ENCODE measurements at places on chromosomes 11 and 22.
A peak's percentile ranks its signal among the peaks of the same experiment; 100 is the strongest.

GRCh38 chr22:35477911-35478582 lies 62.6 kb upstream of the RASD2 start:
- no peak for DNase-seq

GRCh38 chr11:122220321-122220720 lies 104.3 kb upstream of the BLID start:
- no peak for DNase-seq

- DNase-seq: no peak
These were observed 13.0 kb downstream of the JHY start for GRCh38 chr11:122895563-122895962.

DNA sequence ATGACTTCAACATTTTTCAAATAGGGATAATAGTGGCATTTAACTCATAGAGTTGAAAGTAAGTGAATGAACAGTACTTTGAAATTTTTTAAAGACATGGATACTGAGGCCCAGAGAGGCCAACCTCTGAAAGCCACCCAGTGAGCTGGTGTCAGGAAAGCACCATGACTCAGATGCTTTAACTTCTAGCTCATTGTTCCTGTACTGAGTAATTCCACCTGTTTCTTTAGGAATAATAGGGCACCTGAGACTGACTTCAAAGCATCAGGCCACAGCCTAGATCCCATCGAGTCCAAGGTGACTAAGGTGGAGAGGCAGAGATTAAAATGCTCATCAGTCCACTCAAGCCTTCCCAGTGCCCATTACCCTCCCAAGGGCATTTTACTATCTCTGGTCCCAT lies 491.8 kb upstream of the TENM4 start:
- DNase-seq: no peak

DNA sequence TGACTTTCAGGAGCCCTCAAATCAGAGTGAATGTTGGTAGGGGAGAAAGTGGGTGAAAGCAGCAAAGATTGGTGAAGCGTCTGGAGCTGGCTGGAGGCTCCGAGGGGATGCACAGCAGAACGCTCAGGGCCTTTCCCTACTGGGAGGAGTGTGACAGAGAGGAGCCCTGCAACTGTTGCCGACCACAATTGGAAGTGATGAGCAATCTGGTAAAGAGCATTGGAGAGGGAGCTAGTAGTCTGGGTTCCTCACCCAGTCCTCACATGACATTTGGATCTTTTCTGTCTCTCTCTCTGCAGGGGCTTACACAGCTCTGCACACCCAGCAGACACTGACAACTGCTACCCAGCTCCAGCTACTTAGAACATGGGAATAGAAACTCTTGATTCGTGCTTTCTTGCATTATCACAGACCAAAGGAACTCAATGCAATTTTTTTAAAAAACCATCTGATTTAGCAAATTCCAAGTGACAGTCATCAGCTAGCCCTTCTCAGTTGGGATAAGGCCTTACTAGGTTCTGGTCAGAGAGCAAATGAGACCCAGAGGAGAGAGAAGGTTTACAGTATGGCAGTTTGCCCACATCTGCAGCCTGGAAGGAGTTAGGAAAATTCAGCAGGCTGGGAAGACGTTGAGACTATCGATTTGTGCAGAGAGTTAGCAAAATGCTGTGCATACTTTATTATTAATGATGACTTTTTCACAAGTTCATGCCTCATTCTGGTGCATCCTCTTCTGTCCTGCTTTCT lies 278.0 kb upstream of the PLET1 start:
- no peak for DNase-seq

DNA sequence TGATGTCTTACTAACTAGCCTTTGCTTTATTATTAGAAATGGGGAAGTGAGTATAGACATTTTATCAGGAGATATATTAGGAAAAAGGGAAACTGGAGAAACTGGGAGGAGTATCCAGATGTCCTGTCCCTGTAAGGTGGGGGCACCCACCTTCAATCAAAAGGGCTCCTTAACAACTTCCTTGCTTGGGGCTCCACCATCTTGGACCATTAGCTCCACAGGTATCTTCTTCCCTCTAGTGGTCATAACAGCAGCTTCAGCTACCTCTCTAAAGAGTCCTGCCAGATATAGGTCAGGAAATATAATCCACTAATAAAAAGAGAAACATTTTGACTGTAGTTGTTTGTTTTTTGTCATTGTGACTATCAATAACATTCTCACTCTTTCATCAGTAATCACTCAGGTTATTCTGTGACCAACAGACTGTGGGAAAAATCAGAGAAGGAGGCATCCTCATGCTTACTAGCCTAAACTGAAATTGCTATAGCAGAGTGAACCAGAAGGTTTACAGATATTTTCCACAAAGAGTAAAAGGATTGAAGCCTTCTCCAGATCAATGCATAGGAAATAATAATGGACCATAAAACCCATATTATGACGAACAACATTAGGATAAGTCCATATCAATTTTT lies 10.4 kb downstream of the OR51B4 start:
- DNase-seq: no peak

DNA sequence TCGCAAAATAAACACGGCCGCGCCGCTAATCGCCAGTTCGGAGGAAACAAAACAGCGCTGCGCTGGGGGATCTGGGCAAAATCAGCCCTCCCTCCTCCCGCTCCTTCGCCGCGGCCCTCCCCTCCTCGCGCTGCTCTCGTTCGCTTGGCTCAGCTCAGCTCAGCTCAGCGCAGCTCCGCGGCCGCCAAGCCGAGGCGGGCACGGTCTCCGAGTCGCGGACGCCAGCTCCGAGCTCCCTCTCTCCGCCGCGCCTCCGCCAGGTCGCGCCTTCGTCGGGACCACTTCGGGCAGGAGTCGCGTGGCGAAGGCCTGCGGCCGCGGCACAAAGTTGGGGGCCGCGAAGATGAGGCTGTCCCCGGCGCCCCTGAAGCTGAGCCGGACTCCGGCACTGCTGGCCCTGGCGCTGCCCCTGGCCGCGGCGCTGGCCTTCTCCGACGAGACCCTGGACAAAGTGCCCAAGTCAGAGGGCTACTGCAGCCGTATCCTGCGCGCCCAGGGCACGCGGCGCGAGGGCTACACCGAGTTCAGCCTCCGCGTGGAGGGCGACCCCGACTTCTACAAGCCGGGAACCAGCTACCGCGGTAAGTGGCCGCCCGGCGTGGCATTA lies at the start of gene SPON1:
TSS of gene SPON1 (plus strand) at position 162 of the 607 bp plus-strand sequence. CDS start at position 344, 182 bp downstream.
- peak; percentile 26 for DNase-seq

- DNase-seq: no peak
These were observed 140.8 kb downstream of the TBC1D22A start for GRCh38 chr22:46902998-46903916.

DNA sequence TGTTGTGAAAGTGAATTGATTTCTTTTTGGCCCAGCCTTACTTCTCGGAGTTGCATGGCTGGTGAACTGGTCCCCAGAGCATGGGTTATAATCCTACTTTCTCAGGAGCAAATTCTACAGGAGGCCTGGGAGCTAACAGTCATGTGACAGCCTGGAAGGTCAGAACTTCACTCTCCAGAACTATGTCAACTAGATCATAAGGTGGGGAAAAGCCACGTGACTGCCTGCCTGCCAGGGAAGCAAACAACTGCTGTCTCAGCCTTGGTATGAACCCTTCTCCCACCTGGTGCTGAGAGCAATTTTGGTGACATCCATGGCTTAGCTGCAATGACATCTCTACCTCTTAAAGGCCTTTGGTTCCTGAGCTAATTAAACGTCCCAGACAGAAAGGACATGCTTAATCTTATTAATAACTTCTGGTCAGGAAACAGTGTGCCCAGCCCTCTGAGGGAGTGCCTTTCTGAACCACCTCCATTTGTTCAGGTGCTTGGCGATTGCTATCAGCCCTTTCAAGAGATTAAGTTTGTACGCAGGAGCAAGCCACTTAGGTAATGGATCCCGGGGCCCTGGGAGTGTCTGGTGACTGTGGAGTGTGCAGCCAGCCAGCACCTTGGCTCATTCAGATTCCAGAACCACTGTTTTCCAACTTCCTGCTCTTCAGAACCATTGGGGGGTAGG lies 1.4 kb upstream of the CREB3L1 start:
- no peak for DNase-seq

DNA sequence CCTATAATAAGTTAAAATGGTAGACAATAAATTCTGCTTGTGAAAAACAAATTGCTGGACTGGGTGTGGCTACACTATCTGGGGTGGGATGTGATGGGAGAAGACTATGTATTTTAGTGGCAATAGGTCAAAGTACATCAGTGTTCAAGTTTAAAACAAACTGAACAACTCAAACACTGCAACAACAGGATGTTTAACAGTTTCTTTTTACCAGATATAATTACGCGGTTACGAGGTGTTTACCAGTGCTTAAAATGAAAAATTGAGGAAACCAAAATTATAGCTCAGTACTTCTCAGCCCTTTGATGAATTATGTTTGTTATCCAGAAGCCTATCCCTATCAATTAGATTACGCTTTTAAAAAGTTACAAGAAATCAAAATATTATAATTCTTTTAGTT lies 3.2 kb downstream of the PRDM10 start:
- no peak for DNase-seq
